ENCODE measurements at places on chromosomes 1 and 21.
A peak's percentile ranks its signal among the peaks of the same experiment; 100 is the strongest.

DNA sequence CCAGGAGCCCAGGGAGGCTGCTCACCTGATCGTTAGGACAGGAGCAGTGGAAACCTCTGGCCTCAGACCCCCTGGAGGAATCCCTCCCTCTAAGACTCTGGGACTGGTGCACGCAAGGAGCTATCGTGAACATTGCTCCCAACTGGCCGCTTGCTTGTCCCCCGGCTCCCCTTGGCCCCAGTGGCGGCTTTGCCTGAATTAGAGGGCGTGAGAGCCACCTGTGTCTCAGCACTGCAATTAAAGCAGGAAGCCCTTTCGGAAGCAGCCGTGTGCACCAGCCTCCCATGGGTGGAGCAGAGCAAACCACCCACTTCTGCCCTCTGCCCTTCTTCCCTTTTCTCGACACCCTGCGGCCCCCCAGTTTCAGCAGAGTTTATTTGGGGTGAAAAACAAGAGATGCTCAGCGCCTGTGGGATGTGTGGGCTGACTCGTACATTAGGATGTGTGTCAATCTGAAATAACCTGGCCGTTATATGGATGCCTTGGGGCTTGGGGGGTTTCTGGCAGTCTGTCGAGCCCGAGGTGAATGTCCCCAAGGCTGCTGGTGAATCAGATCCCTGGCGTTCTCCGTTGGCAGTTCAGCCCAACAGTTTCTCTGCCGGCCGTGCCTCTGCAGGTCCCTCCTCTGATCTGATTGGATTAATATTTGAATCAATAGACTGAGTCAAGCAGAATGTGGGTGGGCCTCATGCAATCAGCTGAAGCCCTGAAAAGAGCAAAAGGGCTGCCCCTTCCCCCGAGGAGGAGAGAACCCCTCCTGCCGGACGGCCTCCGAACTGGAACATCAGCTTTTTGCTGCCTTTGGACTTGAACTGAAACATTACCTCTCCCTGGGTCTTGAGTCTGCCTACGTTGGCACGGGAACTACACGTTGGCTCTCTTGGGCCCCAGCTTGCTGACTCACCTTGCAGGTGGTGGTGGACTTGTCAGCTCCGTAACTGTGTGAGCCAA is 7.3 kb upstream of the UMODL1 start:
- DNase-seq, result no peak

- no peak for DNase-seq
Observed at GRCh38 chr1:208358651-208359050, 114.5 kb upstream of the PLXNA2 start.

DNA sequence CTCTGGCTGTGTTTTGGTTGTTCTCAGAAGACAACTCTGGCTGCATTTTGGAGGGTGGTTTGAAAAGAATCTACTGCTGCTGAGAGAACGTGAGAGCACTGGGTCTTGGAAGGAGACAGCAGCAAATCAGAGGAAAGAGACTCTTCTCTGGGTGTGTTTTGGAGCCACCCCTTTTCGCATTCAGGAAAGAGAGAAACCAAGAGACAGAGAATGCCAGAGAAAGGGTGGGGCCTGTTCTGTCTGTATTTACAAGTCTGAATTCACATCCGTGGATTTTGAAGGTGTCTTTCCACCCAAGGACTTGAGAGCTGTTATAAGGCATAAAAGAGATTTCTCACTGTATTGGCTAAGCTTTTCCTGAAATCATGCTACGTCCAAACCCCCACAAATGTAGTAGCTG is 187.2 kb downstream of the C1orf94 start:
- no peak for DNase-seq

GRCh38 chr1:89523572-89524368 is 859 bp upstream of the LRRC8B start:
- no peak for DNase-seq

GRCh38 chr1:17653728-17654351 is 101.3 kb upstream of the ACTL8 start:
- peak; percentile 87 for DNase-seq

DNA sequence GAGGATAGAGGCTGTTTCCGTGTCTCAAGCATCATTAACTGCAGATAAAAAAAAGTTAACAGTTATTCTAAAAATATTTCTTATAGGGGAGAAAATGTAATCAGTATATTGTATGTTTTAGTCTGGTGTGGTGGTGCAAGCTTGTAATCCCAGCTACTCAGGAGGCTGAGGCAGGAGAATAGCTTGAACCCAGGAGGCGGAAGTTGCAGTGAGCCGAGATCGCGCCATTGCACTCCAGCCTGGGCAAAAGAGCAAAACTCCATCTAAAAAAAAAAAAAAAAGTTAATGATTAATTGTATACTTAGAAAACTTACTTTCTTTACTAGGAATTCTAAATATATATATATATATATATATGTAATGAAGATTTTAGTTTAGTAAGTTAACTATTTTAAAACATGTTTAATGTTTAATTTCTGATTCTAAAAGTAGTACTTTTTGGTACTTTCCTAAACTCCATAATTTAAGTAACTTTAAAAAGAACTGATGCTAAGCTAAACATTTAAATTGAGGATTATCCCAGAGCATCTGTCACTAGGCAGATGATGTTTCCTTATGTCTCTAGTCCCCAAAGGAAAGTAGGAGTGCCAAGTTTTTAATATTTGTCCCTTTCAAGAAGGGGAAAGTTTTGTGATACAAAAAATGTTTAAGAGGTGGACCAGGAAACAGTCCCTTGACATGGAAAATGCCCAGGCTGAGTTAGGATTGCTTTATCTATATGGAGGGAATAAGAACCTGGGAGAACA is 66.3 kb downstream of the DYRK1A start:
- DNase-seq, result no peak

DNA sequence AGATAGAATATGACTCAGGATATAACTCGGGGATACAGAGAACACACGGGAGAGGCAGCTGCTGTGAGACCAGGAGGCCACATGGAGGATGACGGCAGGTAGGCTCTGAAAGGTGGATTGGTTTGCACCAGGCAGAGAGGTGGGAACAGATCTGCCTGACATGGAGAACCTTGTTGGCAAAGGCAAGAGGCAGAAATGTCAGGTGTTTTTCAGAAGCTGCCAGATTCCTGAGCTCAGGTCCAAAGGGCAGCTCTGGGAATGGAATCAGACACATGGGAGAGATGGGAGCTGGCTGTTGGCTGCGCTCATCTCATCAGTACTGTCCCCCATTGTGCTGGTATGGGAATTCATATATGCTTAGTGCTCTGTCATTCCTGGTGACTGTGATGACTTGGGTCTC is 19.2 kb downstream of the SYT6 start:
- DNase-seq, result no peak

DNA sequence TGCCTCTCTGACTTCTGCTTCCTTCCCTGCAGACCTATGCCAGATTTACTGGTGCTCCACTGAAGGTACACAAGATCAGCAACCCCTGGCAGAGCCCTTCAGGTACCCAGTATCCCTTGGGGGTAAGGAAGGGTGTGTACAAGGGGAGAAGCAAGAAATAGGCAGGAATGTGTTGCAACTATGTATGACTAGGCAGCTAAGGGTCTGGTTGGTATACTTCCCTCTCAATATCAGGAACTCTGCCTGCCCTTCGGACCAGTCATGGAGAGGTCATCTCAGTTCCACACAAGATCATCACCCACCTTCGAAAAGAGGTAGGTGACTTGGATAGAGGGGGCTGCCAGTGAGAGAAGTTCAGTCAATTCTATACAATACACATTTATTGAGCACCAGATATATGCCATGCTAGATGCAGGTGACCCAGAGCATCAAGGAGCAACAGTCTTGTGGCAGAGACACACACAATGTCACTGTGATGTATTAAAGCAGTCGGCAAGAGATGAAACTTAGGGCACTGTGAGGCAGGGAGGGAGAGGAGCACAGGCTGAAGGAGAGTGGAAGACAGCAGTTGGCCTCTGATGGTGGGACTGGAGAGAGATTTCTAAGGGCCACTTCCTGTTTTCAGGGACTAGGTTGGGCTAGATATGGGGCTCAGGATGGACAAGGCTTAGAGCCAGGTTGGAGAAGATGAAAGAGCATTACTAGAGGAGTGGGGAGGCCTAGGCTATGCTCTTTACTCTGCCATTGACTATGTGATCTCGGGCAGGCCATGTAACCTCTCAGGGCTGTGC is 2.0 kb downstream of the MTX1 start:
- DNase-seq, result no peak

DNA sequence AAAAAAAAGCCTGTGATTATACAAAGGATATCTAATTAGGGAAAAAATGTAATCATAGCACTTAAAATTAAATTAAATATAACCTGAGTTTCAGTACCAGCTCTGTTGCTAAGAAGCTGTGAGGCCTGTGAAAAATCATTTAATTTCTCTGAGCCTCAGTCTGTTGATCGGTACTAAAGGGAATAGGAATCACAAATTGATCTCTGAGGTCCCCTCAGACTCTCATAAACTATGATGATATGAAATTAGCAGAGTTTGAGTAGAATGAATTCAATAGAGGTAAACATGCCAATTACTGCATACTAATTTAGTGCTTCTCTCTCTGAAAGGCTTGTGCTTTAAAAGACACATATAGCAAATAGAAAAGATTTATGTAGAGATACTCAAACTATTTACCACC is 416.8 kb upstream of the NCAM2 start:
- no peak for DNase-seq

DNA sequence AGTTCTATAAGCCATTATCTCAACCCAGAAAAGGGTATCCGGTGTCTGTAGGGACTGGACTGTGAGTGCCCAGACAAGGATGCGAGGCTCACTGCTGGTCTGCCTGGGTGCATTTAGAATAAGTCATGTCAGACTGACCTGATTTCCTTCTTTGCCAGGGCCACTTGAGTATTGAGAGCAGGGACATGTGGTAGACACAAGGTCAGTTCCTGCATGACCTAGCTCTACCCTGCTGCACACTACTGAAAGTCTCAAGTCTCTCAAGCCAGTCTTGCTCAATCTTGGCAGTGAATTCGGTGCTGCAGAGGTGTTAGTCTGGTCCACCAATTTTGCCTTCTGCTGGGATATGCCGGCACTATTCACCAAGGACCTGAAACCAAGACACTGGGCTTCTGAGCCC is 180.1 kb downstream of the C1orf94 start:
- DNase-seq, result no peak

DNA sequence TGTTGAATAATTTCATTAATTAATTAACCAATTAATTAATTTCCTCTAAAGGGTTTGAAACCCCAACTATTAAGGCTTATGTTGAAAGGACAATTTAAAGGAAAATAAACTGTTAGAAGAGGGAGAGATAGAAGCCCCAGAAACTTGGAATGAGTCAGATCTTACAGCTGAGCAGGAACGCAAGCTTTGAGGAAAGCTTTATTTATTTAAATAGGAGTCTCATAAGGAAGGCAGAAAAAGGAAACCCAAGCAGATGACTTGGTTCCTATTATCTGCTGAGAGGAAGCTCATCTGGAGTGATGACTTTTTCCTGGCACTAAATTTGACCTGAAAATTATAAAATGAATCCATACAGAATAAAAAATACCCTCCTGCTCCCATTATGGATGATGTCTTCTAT is 105.1 kb downstream of the ROR1 start:
- DNase-seq, result no peak

GRCh38 chr1:232655028-232655745 is 25.3 kb upstream of the SIPA1L2 start:
- DNase-seq, result no peak

DNA sequence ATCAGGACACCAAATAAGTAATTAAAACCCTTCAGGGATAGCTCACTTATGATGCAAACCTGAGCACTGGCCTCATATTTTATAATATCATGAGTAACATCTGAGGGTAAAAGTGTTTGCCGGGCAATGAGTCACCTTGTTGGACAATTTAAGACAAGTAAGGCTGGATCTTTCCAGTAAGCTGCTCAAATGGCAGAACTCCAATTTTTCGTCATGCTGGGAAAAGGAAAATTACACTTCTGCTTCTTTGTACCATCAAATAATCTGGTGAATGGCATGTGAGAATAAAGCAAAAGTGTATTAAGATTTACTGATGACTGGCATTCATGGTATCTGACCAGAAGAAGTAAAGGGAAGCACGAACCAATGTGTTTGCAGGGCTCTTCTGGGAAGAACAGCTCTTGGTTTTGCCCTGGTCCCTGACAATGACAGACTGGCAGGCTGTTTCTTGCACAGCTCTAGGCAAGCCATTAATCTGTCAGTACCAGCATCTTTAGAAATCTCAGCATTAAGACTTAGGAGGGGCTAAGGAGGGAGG is 392.2 kb downstream of the VAV3 start:
- peak; percentile 76 for DNase-seq

- DNase-seq, result no peak
Observed at GRCh38 chr1:183693521-183693920, 40.4 kb upstream of the APOBEC4 start.

DNA sequence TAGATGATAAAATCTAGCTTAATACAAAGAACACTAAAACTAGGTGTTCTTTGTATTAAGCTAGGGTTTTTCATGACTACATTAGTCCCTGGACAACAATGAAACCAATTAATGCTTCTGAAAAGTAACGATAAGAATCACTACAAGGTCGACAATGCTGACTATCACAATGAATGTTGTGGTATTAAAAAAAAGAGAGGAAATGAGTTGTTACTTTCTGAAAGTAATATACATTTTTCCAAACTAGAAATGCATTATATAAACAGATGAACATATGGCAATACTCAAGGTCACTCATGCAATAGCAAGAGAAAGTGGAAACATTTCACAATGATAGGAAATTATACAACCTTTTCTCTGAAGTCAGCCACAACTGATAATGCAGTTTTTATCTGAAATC is 19.0 kb downstream of the DPH5 start:
- no peak for DNase-seq

DNA sequence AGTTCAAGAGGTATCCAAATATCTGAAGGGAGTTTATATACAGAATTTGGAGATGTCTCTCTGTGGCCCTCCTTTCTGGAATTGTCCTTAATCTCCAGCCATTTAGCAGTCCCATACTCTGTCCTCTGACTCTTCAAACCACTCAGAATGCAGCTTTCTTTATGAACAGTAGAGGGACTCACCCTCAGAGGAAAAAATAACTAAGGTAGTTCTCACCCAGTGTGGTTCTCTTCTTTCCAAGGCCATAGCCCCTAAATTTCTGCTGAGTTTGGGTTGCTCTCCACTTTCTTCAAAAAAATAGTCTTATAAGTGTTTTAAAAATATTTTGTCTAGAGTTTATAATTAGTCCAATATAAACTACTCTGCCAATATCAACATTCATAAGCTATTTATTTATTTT is 369.7 kb downstream of the MATN1 start:
- DNase-seq, result no peak

DNA sequence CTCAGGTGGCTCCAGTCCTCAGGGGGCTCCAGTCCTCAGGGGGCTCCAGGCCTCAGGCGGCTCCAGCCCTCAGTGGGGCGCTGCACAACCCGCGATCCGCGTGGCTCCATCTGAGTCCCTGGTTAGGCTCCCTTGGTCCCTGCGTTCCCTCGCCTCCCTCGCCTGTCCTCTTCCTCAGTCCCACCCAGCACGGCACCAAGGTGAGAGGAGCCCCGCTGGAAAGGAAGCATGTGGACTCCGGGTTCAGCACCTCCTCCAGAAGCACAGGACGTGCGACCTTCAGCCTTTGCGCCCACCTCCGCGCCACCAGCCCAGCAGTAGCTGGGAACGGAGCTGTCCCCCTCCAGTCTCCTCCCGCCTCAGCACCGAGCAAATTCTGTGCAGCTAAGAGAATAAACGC is 8.1 kb upstream of the OR2M5 start:
- no peak for DNase-seq

GRCh38 chr1:4614371-4615137 is 39.9 kb upstream of the AJAP1 start:
- no peak for DNase-seq

All from AG20443 (cell line).